OCI-M1 (cell line): ENCODE measurements at places on chromosomes 2 and 18.

DNA sequence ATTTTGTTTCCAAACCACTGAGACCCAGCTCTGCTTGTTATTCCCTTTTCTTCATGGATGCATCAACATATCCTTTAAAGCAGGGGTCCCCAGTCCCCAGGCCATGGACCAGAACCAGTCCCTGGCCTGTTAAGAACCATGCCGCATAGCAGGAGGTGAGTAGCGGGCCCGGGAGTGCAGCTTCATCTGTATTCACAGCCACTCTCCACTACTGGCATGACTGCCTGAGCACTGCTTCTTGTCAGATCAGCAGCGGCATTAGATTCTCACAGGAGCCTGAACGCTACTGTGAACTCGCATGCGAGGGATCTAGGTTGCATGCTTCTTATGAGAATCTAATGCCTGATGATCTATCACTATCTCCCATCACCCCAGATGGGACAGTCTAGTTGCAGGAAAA lies 1.6 kb upstream of the POLI start:
- DNase-seq = no peak

DNA sequence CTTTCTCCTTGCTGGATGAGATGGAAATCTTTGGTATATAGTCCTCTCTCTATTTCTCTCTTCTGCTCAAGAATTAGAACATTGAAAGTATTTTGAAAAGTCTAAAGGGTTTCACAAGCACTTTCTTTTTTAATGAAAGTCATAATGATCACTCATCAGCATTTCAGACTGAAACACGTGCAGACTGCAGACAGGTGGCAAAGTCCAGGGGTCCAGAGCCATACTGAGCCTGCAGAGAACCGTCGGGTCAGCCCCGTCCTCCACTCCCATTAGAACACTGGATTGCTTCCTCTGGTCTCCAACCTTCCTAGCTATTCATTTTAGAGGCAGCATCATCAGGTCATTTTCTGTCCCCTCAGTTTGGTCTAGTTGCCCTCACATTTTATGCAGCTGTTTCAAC lies 3.1 kb downstream of the TMEM247 start:
- DNase-seq = no peak

DNA sequence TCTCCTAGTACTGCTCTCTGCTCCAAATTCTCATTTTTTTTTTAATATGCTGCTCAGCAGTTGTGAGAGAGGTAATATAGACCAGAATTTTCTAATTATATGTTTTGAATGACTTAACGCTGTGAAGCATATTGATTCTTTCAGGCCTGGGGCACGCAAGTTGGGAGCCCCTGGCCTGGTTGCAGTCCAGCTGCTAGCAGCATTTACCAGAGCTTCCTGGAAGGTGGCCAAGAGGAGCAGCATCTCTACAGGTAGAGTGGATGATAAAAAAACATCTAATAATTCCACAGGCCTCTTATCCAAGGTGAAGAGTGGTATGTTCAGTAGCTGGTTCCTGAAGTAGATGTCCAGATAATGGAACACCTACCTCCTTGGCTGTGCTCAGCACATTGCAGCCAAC lies 7.3 kb upstream of the UGP2 start:
- DNase-seq = no peak

- no peak for DNase-seq
These were observed 144.1 kb downstream of the SMAD7 start for GRCh38 chr18:48806551-48807261.

DNA sequence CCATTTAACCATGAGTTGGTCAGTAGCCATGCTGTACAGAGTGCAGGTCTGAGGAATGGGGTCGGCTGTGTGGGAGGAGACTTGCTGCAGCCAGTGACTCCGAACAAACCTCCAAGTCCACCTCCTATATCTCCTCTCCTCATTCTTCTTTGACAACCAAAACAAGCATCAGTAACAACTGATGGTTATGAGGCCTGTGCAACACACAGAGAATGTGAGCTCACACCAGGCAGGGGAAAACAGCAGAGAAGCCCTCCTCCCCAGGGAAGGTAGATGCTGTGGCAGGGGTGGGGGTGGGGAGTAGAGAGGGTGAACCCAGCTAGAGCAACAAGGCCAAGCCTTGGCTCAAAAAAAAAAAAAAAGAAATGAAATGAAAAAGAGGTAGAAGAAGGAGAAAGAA lies 12.3 kb upstream of the CNGA3 start:
- no peak for DNase-seq

GRCh38 chr2:21890041-21890440 lies 766.3 kb downstream of the TDRD15 start:
- DNase-seq = no peak

DNA sequence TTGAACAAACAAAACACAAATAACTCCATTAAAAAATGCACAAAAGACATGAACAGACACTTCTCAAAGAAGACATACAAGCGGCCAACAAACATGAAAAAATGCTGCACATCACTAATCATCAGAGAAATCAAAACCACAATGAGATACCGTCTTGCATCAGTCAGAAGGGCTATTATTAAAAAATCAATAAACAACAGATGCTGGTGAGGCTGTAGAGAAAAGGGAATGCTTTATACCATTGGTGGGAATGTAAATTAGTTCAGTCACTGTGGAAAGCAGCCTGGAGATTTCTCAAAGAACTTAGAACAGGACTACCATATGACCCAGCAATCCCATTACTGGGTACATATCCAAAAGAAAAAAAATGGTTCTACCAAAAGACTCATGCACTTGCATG lies 37.8 kb downstream of the GPR155 start:
- no peak for DNase-seq

GRCh38 chr18:11667578-11667977 lies 21.5 kb upstream of the GNAL start:
- DNase-seq = no peak

DNA sequence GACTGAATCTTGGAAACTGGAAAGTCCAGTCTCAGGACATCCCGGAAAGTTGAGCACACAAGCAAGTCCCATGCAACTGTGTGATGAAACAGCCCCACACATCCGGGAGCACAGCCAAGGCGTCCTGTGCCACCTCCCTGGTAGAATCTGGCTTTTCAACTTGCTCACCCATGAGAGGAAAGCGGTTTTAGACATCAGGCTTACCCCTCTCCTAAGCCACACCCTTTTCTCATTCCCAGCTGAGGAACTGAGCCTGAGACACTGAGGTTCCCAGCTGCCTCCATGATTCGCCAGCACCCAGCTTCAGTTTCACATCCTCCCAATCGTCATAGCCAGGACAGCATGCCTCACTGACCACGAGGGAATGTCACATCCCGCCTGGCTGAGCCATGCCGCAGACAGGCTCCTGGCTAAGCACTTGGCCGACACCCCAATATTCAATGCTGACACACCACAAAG lies 60.3 kb downstream of the STEAP3 start:
- no peak for DNase-seq

DNA sequence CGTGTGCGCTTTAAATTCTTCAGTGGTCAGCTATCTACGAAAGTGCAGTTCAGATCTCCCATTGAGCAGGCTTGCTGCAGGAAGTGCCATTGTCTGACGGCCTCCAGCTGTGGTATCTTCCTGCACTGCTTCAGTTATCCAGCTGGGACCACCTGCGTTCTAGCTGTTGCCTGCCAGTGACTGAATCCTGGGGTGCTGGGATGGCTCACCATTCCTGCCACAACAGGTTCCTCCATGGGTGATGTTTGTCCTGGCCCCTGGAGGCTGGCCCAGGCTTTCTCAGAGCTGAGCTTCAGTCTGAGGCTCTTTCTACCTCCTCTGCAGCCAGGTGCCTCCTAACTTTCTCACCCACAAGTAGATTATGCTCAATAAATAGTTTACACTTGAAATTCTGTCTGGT lies 498.5 kb upstream of the HS6ST1 start:
- DNase-seq = no peak

DNA sequence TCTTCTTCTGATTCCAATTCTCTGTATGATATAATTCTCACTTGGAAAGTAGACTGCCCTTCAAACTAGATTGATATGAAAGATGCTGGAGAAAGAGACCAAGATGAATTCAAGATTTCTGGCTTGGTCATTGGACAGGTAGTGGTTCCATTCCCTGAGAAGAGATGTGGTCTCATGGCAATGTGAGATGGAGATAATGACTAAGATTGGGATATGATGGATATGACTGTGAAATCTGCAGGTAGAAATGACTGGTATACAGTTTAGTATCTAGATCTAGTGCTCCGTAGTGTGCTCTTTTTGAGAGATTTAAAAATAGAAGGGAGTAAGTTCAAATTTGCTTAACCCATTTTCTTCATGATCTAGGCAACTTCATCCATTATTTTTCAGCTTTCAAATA lies 425.4 kb upstream of the TRIB2 start:
- no peak for DNase-seq

- no peak for DNase-seq
These were observed 100.8 kb downstream of the COLEC12 start for GRCh38 chr18:399631-400135.

DNA sequence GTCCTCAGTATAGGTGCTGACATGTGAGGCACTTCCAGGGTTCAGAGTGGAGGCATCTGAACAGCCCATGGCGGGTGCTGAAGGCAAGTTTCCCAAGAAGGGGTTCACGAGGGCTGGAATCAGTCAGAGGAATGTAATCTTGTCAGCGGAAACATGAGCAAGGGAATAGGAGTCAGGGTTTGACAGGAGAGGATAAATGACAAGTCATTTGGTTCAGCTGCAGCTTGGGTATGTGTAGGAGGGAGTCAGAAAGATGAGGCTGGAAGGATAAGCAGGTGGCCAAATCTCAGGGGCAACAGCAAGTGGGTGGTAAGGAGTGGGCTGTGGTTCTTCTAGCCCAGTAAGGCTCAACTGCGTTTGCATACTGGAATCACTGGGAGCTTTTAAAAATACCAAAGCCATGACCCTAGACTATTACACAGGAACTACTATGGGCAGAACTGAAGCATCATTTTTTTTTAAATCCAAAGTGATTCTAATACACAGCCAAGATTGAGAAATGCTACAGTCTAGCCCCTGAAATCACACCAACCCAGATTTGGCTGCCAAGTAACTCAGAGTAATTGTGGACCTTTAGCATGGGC lies 41.8 kb upstream of the NAB1 start:
- no peak for DNase-seq

DNA sequence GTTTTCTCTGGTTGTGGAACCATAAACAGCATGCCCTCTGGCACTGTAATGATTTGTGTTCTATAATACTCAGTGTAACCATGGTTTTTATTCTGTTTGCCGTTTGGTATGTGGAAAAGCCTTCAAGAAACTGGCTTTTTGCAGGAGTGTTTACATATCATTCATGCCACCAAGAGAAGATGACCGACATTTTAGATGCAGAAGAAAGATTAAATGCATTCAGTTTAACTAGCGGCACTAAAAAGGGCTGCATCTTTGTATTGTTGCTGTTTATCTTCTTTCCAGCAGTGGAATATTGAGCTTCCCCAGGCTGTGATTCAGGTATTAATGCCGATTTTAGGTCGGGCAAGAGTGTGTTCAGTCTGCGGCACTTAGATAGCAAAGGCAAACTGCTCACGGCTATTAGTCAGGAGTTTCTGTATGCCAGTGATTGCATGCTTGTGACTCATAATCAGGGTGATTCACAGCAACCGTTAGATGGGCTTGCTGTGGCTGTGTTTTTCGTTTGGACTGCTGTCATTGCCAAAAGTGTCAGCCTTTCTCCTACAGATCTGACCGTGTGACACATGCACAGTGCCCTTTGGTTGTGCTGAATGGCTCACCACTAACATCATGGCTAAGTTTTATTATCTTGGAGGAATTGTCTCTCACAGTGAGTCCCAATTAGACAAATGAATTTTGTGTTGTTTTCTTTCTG lies 479.7 kb downstream of the PARD3B start:
- peak; percentile 94 for DNase-seq

DNA sequence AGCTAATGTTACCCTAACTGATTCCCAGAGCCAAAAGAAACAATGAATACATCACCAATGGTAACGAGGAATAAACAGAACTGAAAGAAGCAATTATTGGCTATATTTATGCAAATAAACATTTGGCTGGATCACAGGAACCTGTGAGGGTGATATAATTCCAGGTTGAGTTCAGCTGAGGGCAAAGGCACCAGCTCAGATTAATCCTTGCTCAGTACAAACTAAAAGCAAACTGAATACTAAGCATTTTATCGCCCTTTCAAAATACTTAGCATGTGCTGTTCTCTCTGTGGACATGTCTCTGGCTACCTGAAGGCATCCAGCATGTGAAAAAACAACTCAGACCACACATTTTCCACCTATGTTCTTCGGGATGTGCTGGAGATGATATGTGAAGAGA lies 791.7 kb downstream of the METTL4 start:
- DNase-seq = no peak

DNA sequence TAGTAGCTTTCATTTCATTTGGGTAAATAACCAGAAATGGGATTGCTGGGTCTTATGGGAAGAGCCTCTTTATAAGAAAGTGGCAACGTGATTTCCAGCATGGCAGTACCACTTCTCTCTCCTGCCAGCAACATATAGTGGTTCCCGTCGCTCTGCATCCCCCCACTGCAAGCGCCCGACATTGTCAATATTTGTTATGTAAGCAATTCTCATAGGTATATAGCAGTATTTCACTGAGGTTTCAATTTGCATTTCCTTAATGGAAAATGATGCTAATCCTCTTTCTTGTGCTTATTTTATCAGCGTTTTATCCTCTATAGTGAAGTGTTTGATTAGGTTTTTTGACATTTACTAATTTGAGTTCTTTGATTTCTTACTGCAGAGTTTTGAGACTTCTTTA lies 36.0 kb upstream of the FAHD2A start:
- DNase-seq = no peak

GRCh38 chr2:3312576-3313345 lies 64.9 kb downstream of the EIPR1 start:
- DNase-seq = no peak

DNA sequence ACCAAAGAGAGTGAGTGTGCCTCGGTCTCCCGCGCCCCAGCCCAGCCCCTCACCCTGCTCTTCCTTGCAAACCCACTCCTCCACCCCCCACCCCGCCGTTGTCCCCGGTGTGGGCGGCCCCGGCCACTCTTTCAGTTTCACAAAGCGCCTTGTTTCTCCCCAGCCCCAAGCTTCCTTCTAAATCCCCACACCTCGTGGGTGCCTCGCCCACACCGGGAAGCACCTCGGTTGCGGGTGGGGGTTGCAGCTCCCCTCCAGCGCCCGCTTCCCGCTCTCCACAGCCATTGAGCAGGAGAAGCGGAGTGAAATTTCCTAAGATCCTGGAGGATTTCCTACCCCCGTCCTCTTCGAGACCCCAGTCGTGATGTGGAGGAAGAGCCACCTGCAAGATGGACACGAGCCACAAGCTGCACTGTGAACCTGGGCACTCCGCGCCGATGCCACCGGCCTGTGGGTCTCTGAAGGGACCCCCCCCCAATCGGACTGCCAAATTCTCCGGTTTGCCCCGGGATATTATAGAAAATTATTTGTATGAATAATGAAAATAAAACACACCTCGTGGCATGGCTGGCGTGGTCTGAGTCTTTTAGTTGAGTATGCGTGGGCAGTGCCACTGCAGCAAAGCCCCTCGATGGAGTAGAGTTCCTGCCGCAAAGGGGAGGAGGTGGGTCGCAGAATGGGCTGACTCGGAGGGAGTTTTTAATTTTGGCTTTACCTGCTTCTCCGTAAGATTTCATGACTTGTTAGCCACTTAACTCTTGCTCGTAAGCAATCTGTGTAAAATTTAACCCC lies 848 bp downstream of the TMSB10 start:
- DNase-seq = peak; percentile 39

GRCh38 chr2:64839844-64840243 lies 149.4 kb upstream of the SLC1A4 start:
- DNase-seq = no peak
